SK-N-SH (cell line): ENCODE measurements at places on chromosomes 13 and 19.

GRCh38 chr13:49953560-49953959, 17.4 kb upstream of the SPRYD7 start:
- no peak for DNase-seq

GRCh38 chr19:54335164-54335563, 3.8 kb downstream of the LILRA4 start:
- no peak for DNase-seq

GRCh38 chr19:48443731-48444128, 2.1 kb upstream of the GRWD1 start:
- no peak for DNase-seq

DNA sequence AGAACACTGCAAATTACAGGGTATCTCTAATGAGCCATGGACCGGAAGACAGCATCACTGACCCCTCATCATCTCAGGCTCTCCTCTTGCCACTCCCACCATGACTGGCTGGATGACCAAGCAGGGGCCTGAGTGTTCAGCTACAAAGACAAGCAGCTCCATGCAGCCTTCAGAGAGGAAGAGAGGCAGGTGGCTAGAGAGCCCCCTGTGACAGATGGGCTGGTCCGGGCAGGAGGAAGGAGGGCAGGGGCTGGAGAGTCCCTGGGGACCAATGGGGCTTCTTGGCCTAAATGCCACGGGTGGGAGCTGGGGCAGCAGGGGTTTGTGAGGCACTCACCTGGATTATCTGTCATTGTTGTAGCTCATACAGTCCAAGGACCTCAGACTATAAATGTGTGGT, 12.8 kb upstream of the RASA3 start:
- DNase-seq, result peak; percentile 40

- no peak for DNase-seq
Observed at GRCh38 chr13:50460358-50460757, 383.1 kb downstream of the DLEU7 start.

- no peak for DNase-seq
Observed at GRCh38 chr13:84645196-84646012, 763.1 kb upstream of the SLITRK1 start.
